CD4-positive, alpha-beta T cell treated with Interleukin-10 for 1 hour (primary cell): ENCODE measurements at places on chromosomes 4 and X.
A peak's percentile ranks its signal among the peaks of the same experiment; 100 is the strongest.

DNA sequence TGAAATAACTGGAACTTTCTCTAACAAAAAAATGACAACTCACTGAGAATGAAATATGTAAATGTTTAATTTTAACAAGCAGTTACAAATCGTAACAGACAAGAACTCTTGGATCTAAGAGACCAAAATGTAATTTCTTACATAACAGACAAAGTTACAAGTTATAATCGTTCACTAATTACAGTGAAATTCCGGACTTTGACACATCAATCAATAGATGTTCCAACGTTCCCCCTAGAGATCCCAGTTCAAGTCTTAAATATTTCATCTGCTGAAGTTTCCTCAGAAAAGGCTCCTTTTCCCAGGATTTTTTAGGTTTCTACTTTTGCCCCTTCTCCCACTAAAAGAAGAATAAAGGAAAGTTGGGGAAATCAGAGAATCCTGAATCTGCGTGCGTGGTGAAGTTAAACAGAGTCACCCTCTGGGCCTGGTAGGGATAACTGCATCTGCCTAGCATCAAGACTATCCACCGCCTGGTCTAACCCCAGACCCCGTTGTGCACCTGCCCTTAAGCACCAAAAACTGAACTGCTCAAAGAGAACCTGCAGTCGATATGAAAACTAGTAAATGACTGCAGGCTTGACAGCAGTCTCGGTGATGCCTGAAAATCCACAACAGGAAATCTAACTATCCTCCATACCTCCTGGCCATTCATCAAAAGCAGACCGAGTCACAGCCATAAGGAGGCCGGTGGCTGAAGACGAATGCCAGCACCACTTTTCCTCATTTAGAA is 2.3 kb downstream of the IRF2 start:
- peak; percentile 28 for DNase-seq

GRCh38 chrX:31251336-31251735 is 179.5 kb upstream of the FTHL17 start:
- no peak for DNase-seq

DNA sequence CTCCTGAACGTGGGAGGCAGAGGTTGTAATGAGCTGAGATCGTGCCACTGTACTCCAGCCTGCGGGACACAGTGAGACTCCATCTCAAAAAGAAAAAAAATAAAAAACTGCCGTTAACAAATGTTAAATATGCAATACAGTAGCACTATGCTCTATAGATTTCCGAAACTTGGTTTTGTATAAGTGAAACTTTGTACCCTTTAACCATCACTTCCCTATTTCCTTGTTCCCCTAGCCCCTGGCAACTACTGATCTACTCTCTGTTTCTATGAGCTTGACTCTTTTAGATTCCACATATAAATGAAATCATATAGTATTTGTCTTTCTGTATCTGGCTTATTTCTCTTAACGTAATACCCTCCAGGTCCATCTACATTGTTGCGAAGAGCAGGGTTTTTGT is 74.1 kb downstream of the TAB3 start:
- DNase-seq = no peak

DNA sequence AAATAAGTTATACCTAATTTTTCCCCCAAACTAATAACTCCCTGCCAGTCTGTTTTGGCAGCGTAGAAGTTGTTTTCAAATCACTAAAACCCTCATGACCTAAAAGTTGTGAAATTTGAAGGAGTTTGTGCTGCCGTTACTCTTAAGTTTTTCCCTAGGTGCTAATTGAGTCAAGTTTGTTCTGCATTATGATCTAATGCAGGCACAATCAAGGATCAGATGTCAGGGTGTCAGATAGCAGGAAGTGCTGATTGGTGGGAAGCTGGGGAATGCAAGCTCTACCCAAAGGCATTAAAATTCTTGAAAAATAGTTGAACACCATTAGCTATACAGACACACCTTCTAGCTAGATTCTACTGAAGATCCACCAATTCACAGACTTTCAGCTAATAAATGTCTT is 51.9 kb downstream of the ARX start:
- no peak for DNase-seq

DNA sequence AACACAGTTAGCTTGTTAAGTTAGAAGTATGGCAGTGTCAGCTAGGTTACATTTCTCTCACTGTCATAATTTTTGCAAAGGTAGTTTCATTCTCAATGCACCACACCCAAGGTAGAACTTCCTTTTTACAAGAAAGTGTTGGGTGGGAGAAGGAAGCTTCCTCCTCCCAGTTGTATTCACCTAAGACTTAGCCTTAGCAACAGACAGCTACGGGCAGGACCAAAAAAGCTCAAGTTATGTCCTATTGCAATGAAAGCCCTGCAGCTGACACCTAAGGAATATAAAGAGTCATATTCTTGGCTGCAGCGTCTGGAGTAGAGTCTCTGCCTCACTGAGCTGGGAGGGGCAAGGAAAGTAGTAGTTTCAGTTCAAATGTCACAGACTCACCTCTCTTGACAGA is 25.1 kb upstream of the PRDM8 start:
- DNase-seq = peak; percentile 42

DNA sequence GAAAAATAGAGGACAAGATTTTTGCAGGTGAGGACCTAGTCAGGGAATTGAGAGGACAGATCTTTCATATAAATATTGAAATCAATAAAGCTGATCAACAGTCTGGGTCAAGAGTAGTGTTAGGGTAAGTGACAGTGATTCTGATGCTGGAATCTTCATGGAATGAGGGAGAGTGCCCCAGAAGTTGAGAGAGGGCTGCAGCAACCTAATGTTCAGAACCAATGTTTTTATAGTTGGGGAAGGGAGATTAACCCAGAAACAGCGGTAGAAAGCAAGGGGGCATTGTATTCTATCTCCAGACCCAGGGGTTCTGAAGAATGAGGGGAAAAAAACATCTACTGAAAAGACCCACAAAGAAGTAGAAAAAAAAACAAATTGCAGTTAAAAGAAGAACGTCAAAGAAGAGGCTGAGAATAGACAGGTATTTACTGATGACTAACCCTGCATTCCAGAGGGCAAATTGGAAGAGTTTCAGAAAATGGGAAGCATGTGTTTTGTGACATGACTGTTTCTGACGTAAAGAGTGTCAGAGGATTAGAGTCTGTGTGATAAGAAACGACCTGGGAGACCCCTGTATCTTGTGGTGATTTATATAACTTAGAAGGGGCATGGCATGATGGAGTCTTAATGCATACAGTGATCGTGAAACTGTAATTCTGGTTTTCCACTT is 819.6 kb upstream of the EPHA5 start:
- no peak for DNase-seq

DNA sequence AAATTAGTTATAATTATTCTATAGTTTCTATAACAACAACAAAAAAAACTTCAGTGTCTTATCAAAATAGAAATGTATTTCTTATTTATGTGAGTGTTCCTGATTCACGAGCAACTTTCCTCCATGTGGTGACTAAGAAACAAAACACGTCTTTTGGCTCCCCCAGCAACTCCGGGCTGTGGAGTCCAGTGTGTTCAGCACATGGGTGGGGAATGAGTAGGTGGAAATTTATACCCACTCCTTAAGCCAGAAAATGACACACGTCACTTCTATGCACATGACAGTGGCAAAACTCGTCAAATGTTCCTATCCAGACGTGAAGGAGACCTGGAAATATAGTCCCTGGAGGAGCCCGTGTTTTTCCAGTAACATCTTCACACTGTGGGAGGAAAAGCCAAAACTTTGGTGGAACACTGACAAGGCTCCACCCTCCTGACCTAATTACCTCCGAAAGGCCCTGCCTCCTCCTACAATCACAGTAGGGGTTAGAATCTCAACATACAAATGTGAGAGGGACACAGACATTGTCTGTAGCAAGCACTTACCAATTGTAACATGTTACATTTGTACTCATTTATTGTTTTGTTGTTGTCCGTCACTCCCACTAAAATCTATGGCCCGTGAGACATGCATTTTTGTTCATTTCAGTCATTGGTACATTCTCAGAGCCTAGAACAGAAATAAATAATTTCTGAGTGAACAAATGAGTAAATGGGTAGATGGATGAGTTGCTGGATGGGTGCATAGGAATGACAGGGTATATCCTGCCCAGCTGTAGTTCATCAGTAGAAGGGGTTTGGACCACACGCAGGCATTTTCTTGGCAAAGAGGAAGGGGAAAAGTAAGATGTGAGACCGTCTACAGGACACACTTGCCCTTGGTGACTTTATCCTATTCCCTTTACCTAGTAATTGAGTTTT is 605.8 kb upstream of the TENM3 start:
- no peak for DNase-seq

GRCh38 chr4:76518241-76518640 is 83.2 kb downstream of the SHROOM3 start:
- DNase-seq = no peak

DNA sequence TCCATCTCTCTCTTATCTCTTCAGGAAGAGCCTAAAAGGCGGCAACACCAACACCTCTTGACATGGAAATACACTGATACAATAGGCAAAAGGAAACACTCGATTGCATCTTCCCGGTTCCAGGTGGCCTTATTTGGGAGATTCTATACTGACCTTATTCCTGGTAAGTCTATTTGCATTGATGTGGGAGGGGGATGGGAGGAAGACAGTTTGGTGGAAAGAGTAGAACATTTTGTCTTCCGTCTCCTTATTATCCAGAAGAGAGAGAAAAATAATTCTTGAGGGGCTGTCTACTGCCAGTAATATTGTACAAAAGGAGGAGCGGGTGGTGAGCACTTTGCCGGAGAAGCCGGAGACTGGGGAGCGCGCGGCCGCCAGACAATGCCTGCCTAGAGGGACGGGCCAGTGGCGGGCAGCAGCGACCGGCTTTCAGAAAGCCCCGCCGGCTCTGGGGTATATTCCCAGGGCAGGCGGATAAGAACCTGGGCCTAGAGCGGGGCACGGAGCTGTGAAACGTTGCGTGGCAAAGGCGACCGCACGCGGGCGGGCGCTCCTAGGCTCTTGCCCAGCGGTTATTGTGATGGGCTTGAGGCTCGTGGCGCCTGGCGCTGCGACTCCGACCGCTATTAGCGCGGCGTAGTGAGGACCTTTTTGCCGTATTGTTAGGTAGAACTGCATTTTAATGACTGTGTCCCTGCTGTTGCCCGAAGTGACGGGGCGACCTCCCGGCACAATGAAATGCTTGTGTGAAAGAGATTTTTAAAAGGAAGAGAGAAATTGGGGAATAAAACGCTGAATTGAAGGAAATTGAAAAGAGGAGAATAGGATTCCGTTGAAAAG is 518 bp downstream of the PRDM8 start:
- no peak for DNase-seq

GRCh38 chr4:48046059-48046458 is 29.5 kb downstream of the NIPAL1 start:
- no peak for DNase-seq

GRCh38 chr4:152572417-152573086 is 36.7 kb upstream of the FBXW7 start:
- DNase-seq = no peak

- no peak for DNase-seq
These were observed 973 bp downstream of the ADAMTS3 start for GRCh38 chr4:72567821-72568675.

GRCh38 chr4:120844528-120844921 is 78.0 kb downstream of the PRDM5 start:
- no peak for DNase-seq

- DNase-seq = peak; percentile 22
These were observed 3.4 kb upstream of the SLC35A2 start for GRCh38 chrX:48914593-48915493.
